ENCODE measurements at places on chromosomes 16 and 17.

DNA sequence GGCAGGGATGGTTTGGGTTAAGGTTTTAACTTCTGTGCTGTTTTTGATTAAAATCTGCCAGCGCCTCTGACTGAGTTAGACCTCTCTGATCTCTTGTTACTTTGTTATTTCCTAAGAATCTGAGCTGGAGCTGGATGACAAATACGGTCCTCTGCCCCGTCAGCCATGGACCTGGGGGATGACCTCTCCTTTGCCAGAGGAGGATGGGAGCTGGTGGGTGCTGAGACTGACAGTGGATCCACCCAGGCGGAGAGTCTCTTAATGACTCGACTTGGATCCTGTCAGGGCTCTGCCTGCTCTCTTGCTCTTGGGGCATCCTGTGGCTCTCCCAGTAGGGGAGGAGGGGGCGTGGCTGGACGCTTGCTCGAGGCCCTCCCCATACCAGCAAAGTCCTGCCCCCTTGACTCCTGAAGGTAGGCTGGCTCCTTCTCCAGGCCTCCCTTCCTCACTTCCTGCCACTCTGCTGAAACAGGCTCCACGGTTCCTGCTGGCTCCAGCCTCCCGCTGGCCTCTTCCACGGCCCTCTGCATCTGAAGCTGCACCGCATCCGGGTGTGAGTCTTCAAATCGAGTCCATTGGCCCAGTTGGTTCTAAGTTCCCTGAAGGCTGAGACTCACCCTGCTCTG, 24.8 kb upstream of the MAP3K14 start:
- DNase-seq, result no peak

DNA sequence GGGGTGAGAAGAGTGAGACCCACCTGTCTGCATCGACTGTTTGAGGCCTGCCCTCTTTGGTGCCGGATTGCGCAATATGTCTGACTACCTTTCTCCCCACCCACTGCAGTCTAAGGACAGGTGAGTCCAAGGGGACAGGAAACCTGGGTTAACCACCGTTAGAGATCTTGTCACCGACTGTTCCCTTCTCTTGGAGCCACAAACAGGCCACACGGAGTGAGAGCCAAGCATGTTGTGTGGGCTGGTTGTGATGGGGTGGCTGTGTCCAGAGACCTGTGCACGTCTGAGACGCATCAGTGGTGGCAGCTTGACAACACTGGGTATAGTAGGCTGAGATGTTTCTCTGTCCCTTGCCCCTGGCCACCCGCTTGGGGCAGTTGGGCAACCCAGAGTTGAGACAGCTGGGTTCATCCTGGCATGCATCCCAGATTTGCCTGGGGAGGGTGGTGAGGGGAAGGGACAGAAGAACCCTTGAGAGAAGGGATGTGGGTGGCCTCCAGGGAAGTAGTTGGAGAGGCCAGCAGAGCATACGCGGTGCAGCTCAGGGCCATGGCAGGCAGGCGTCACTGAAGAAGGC, 21.4 kb downstream of the MPRIP start:
- DNase-seq, result no peak

DNA sequence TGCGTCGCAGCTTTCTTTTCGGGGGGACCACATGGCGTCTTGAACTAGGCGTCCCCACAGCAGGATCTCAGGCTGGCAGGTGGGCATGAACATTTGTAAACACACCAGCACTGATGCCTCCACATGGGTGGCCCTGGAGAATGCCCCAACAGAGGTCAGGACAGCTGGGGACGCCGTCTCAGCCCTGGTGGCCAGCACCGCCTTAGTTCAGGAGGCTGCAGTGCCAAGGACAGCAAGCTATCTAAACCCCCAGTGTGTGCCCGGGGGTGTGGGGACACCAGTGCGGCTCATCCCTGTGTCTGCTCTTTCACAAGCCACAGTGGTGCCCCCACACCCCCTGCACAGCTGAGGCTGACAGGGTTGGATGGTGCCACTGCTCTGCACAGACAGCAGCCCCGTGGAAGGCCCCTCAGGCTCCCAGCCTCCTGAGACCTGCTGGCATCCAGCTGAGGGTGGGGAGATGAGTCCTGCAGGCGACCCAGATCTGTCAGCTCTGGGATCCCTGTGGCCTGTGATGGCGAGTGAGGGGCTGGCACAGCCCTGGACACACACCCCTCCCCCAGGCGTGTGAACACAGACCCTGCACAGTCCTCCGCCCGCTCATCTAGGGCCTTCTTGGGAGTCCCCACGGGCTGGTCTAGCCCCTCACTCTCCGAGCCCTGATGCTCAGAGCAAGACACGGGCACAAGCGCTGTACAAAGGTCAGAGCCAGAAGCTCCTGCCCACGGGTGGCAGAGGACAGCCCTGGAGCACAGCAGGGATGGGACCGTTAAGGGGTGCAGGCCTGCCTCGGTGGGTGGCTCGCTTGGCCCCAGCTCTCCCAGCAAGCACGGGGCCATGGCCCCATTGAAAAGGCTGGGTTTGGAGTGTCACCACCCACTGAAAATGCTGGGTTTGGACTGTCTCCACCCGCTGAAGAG, 10.7 kb downstream of the FSCN2 start:
- DNase-seq, result no peak

DNA sequence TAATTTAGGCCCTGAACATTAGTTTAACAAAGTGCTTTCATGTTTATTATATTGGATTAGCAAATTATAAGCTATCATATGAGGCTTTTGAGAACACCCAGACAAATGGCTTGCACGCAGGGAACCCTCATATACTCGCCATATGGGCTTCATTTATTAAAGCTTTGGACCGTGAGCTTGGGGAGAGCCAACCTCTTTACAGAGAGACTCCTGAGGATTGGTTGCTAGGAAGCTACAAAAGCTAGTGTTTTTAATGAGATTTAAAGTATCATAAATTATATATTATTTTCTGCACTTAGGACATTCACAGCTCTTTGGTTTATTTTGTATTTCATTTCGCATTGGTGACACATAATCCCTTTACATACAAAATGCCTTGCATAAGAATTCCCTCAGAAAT, 193.8 kb upstream of the TOX3 start:
- DNase-seq, result no peak

DNA sequence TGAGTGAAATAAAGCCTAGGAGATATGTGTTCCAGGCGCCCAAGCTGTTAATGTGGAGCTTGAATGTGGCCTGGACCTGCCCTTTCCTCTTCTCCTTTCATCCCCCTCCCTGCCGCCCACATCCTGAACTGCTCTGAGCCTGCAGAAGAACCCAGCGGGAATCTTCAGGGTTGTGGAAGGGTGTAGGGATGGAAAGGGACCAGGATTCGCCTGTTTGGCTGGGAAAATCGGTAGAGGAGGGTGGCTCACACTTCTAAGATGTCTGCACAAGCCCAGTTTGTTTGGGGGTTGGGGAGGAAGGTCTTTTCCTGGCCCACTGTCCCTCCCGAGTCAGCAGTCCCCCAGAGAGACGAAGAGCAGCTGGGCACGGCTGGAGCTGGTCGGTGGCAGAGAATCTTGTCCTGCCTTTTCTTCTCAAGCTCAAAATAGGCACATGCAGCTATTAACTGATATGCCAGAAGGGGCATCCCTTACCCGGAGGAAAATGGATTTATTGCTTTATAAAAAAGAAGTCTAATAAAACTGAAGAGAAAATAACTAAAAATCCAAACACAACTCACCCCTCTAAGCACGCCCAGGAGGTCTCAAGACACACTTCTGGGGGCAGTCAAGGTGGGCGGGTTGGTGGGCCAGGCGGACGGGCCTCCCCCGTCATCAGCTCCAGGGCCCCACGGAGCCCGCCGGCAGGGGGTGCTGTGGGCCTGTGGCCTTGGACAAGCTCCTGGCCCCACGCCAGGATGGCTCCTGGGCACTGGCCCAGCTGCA, 11.5 kb upstream of the PITPNA start:
- peak; percentile 19 for DNase-seq

- no peak for DNase-seq
These were observed 1.9 kb downstream of the GNA13 start for GRCh38 chr17:65054602-65055001.

DNA sequence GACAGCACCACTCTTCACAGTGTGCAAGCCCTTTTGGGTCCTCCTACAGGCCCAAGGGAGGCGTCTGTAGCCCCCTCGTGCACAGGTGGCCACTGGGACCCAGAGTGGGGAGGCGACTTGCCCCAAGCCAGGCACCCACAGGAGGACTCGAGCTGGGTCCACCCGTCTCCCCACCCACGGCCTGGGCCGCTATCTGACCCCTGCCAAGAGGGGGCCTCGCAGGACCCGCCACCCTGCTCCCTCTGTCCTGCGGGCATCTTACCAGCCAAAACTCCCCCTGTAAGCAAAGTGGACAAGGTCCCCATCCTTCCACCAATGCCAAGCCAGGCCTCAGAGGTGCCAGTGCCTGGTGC, 31.1 kb downstream of the CNGB1 start:
- no peak for DNase-seq

- DNase-seq, result peak; percentile 23
These were observed 11.7 kb downstream of the CCDC57 start for GRCh38 chr17:82200743-82201497.

DNA sequence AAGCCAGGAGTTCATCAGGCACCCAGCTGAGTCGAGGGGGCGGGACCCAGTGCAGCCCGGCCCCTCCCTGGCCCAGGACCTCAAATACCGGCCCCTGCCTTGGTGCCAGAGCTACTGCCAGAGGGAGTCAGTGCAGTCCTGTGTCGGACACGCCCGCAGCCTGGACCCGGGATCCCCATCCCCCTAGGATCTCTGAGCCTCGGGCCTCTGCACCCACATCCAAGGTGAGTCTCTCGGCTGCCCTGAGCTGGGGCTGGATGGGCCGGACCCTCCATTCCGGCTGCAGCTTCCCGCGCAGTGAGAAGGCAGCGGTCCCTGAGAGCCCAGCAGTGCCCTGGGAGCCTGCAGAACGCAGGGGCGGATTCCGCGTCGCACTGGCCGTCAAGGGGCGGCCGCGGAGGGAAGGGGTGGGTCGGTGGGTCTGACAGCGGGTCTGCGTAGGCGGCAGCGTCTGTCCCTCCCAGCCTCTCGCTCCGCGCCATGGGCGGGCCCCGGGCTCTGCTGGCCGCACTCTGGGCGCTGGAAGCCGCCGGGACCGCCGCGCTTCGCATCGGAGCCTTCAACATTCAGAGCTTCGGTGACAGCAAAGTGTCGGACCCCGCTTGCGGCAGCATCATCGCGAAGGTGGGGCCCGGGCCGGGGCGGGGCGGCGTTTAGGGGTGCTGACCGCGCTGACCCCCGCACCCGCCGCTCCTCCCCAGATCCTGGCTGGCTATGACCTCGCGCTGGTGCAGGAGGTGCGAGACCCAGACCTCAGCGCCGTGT, at the start of gene DNASE1L2:
TSS of gene DNASE1L2 (plus strand) at position 108 of the 765 bp plus-strand sequence. CDS start at position 481, 373 bp downstream.
- DNase-seq, result no peak
